Endodermal cell (in vitro differentiated cells): ENCODE measurements at places on chromosomes 4 and X. TPM values are rescaled to one million over a fixed set of nuclear protein-coding genes. Genes with fewer than 3 reads are reported as not detected.

- DNase-seq: no peak
- H3K27me3 ChIP-seq: peaks cover 11% of the 10 kb centered on the region
- no peak overlapping the region for H3K27ac ChIP-seq
- no peaks in the 10 kb centered on the region for H3K4me1 ChIP-seq
Observed at GRCh38 chr4:90071289-90072235, 55.6 kb upstream of the CCSER1 start.

GRCh38 chrX:47578692-47579091 lies 3.5 kb upstream of the TIMP1 start:
- H3K27ac ChIP-seq: no peak overlapping the region
- H3K36me3 ChIP-seq: no peaks in the 10 kb centered on the region
- H3K27me3 ChIP-seq: no peaks in the 10 kb centered on the region
- H3K4me1 ChIP-seq: no peaks in the 10 kb centered on the region
- H3K4me3 ChIP-seq: no peak overlapping the region
- DNase-seq: no peak

GRCh38 chr4:82921795-82922194 lies 21.3 kb downstream of the THAP9 start:
- no peak overlapping the region for H3K4me3 ChIP-seq
- no peaks in the 10 kb centered on the region for H3K27me3 ChIP-seq
- peaks cover 27% of the 10 kb centered on the region for H3K36me3 ChIP-seq
- H3K4me1 ChIP-seq: no peaks in the 10 kb centered on the region
- no peak for DNase-seq

Gene HERC5
- total RNA-seq: 7.3 to 10.1 TPM (median 10.1 TPM) in 3 replicates

DNA sequence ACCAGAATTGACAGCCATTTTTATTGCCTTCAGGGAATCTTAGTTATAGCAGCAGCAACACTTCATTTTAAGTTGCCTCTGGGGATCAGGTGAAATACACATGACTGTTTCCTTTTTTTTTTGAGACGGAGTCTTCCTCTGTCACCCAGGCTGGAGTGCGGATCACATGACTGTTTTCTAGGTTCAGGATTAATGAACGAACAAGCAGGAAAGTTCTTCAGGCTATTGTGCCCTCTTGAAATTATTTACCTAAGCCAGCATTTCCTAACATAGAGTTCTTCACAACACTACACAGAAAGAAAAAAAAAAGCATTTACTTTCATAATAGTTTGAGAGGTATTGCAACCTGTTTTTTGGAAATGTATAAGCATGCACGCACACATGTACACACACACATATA lies 2032.8 kb downstream of the PCDH7 start:
- DNase-seq: no peak
- no peak overlapping the region for H3K27ac ChIP-seq
- H3K27me3 ChIP-seq: no peaks in the 10 kb centered on the region
- no peaks in the 10 kb centered on the region for H3K36me3 ChIP-seq

DNA sequence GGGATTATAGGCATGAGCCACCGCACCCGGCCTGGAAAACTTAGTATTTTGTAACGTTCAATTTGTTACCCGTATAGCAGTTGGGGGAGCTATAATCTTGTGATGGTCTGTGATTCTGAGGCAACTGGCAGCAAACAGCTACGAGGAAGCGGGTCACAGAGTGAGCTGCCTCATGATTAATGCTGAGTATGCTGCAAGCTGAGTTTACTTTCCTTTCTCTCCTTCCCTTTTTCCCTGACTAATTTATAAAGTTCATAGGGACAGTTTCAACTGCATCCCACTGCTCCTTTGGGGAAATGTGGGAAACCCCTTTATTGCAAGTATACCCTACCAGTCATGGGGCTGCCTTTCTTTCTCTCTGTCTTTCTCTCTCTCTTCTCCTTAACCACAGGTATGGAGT lies 17.7 kb upstream of the ELOVL6 start:
- H3K4me1 ChIP-seq: peaks cover 3% of the 10 kb centered on the region
- H3K4me3 ChIP-seq: no peak overlapping the region
- H3K27ac ChIP-seq: no peak overlapping the region
- no peaks in the 10 kb centered on the region for H3K36me3 ChIP-seq
- no peaks in the 10 kb centered on the region for H3K27me3 ChIP-seq

- peaks cover 13% of the 10 kb centered on the region for H3K4me1 ChIP-seq
- no peak overlapping the region for H3K4me3 ChIP-seq
- peak; percentile 6 for DNase-seq
- H3K27ac ChIP-seq: no peak overlapping the region
- H3K27me3 ChIP-seq: no peaks in the 10 kb centered on the region
Observed at GRCh38 chr4:140223056-140223810, 69.2 kb upstream of the MAML3 start.

Gene PLCXD1
- total RNA-seq: 60.4 and 70.3 TPM in 2 replicates

Gene SSX4
- 1.5 and 1.7 TPM in 2 replicates for total RNA-seq

GRCh38 chrX:17860811-17861488 lies at the start of gene RAI2:
Gene RAI2, minus strand, starts transcription at chrX:17861298. Its CDS starts 59,288 bp downstream, at chrX:17802010.
- no peak within 1 kb of the TSS for H3K27ac ChIP-seq
- peak; percentile 78 for DNase-seq
- no peaks in the 10 kb centered on the region for H3K36me3 ChIP-seq
- H3K4me1 ChIP-seq: peaks cover 4% of the 10 kb centered on the region

- no peak for DNase-seq
- H3K4me1 ChIP-seq: no peaks in the 10 kb centered on the region
- H3K4me3 ChIP-seq: no peak overlapping the region
- no peaks in the 10 kb centered on the region for H3K27me3 ChIP-seq
Observed at GRCh38 chr4:158863296-158863695, 94.5 kb downstream of the FNIP2 start.

Gene CT45A9
- total RNA-seq: not detected in 3 replicates

DNA sequence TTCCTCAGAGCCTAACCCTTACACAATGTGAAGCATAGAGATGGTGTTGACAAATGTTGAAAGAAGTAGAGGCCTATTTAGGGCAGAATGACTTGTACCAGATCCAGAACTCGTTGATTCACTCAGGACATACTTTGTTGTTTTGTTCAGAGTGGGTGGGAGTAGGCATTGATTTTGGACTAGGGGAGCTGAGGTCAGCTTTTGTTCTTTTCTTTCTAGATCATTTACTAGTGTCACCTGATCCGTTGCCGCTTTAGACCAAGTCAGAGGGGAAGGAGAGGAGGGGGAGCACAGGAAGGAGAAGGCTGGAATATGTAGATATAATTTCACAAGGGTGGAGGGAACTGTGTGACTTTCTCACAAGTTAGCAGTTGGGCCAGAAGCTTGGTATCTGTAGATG lies 282.4 kb upstream of the GPC4 start:
- peaks cover 4% of the 10 kb centered on the region for H3K4me1 ChIP-seq
- H3K36me3 ChIP-seq: no peaks in the 10 kb centered on the region
- H3K4me3 ChIP-seq: no peak overlapping the region

DNA sequence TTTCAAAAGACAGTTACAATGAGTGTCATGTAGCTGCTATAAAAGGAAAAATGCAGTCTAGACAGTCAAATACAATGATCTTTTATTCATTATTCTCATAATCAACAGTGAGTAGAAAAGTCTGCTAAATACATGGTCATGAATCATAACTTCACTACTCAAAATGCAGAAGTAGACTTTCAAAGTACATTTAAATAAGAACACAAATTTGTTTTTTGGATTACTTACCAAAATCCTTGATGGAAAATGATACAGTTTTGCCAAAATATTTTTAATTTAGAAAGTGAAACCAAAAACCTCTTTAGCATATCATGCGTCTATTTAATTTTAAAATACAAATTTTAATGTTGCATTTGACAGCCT lies 4.9 kb downstream of the ACSL4 start:
- no peak overlapping the region for H3K4me3 ChIP-seq
- no peaks in the 10 kb centered on the region for H3K27me3 ChIP-seq
- H3K36me3 ChIP-seq: no peaks in the 10 kb centered on the region

DNA sequence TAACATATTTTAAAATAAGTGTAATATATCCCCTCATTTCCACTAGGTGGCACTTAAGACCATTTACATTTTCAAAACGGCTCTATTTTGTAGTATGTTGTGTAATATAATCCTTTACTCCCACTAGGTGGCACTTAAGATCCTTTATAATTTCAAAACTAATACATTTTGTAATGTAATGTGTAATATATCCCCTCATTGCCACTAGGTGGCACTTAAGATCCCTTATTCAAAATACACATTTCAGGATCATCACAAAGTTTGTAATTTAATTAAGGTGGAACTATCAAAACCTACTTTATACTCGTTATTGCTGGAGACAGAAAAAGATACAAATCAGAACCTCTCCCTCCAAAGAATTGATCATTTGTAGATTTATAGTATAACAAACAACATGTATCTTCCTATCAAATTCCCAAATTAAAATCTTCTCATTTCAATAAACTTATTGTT lies 132.5 kb downstream of the ARHGAP6 start:
- no peaks in the 10 kb centered on the region for H3K36me3 ChIP-seq
- H3K4me1 ChIP-seq: no peaks in the 10 kb centered on the region

DNA sequence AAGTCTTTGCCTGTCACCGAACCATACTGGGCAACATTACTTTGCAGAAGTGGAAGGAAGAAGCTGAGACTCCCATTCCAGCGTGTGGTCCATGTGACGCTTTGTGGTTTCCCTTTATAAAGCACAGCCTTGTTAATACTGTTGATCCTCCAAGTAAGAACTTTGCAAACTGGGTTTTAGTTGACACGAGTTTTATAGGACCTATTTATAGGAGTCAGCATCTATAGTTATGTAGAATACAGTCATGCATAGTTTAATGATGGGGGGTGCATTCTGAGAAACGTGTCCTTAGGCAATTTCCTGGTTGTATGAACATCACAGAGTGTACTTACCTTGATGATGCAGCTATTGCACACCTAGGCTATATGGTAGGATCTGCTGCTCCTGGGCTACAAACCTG lies 1879.4 kb upstream of the TENM3 start:
- no peaks in the 10 kb centered on the region for H3K4me1 ChIP-seq
- H3K4me3 ChIP-seq: no peak overlapping the region
- H3K27me3 ChIP-seq: no peaks in the 10 kb centered on the region
- H3K36me3 ChIP-seq: no peaks in the 10 kb centered on the region

Gene KCND1
- total RNA-seq: 5.9 and 7.0 TPM in 2 replicates

GRCh38 chr4:83996254-83996653 lies 460.3 kb downstream of the GPAT3 start:
- H3K4me3 ChIP-seq: no peak overlapping the region
- no peaks in the 10 kb centered on the region for H3K36me3 ChIP-seq
- no peaks in the 10 kb centered on the region for H3K4me1 ChIP-seq
- DNase-seq: peak; percentile 47
- H3K27ac ChIP-seq: no peak overlapping the region

- no peaks in the 10 kb centered on the region for H3K27me3 ChIP-seq
- no peaks in the 10 kb centered on the region for H3K36me3 ChIP-seq
- H3K4me1 ChIP-seq: no peaks in the 10 kb centered on the region
- no peak overlapping the region for H3K4me3 ChIP-seq
Observed at GRCh38 chr4:39814403-39815185, 116.7 kb downstream of the UBE2K start.

- H3K27ac ChIP-seq: no peak overlapping the region
- H3K27me3 ChIP-seq: no peaks in the 10 kb centered on the region
- peak; percentile 47 for DNase-seq
- no peaks in the 10 kb centered on the region for H3K4me1 ChIP-seq
Observed at GRCh38 chr4:6749340-6750171, 33.0 kb upstream of the KIAA0232 start.

DNA sequence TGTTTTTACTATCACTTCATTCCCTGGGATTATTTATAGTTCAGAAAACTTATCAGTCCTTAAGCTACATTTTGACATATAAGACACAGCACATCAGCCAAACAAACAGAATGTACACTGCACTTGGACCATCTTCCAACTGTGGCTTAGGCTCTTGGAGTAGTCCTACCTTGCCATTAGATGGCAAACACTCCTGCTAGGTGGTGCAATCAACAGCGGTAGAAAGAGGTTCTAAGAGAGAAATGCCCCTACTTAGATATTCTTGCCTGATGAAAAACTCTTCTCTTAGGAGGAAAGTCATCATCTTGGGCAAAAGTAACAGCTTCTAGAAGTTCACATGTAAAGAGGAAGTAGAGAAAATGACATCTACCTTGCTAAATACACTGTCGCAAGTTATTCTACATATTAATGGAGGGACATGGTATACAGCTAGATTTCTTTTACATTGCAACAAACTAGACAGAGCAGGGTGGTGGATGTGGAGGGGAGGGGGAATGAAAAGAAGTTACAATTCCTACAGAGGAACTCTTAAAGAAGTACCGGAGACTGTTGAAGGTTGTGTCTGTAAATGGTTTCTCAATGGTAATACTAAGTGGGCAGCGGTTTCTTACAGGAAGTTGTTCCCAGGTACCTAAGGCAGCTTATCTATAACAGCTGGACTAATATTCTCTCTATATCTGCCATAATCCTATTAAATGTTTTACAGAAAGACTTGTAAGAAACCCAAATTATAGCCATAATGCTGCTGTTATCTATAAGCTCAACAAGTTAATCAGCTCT lies 8.1 kb upstream of the STPG2 start:
- H3K4me1 ChIP-seq: no peaks in the 10 kb centered on the region
- no peak overlapping the region for H3K27ac ChIP-seq
- DNase-seq: no peak
- no peak overlapping the region for H3K4me3 ChIP-seq

- H3K4me3 ChIP-seq: no peak overlapping the region
- H3K27ac ChIP-seq: no peak overlapping the region
- DNase-seq: no peak
Observed at GRCh38 chr4:43369036-43369594, 476.6 kb downstream of the GRXCR1 start.

GRCh38 chr4:11487139-11487538 lies 58.4 kb upstream of the HS3ST1 start:
- no peak for DNase-seq
- peaks cover 4% of the 10 kb centered on the region for H3K4me1 ChIP-seq
- H3K27ac ChIP-seq: no peak overlapping the region
- H3K36me3 ChIP-seq: no peaks in the 10 kb centered on the region
- H3K4me3 ChIP-seq: no peak overlapping the region

DNA sequence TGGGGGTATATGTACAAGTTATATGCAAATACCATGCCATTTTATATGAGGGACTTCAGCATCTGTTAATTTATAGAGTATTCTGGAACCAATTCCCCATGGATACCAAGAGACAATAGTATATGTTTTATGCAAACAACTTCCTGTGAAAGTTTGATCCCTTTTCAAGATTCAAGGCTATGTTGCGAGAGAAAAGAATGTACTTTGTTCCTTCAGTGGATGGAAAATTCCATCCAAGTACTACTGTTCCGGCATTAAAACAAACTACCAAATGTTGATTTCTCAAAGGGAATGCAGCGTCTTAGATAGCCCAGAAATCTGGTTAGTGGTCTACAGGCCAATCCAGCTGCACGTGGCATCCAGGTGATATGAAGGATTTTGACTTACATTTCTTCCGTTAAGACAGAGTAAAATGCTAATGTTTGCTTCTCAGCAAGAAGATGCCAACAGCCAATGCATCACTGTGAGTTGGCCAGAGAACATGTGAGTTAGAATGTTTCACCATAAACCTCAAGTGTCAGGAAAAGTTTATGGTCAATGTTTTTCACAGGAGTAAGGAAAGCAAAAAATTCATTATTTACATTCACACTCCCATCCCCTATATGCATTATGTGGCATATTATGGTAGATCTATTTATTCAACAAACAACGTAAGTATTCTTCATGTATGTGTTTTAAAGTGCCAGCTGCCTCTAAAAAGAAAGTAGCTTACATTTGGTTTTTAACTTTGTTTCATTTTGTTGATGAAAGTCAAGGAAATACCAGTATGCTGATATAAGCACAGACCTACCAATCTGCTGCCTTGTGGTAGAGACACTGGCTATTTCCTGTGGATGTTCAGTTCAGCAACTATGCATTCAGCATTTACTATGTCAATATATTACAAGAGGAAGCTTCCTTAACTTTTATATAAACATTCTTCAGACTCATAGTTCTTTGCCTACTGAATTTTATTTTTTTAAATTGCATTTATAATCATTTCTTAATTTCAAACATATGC lies 44.4 kb downstream of the METTL14 start:
- no peak for DNase-seq
- H3K36me3 ChIP-seq: peaks cover 84% of the 10 kb centered on the region
- H3K4me3 ChIP-seq: no peak overlapping the region
- H3K27me3 ChIP-seq: no peaks in the 10 kb centered on the region
- no peak overlapping the region for H3K27ac ChIP-seq

Gene SSX2
- not detected in 3 replicates for total RNA-seq
